ENCODE measurements at places on chromosomes 3 and 15.

- no peak for DNase-seq
Observed at GRCh38 chr3:10774825-10775224, 41.2 kb upstream of the SLC6A11 start.

- DNase-seq: no peak
Observed at GRCh38 chr3:139378587-139379241, 10.7 kb downstream of the COPB2 start.

DNA sequence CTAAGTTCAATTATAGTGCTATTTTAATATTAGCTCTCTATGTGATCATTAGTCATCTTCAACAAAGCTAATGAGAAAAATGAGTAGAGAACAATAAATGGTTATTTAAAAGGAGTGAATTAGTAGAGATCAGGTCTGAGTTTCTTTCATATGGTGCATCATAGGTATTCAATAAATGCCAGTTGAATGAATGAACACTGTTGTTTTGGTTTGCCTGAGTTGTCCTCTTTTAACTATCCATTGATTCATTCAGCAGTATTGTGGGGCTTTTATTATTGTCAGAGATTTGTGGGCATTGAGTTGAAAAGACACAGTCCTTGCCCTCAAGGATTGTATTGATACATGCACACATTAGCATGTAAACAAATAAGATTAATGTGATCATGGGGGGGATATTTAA, 88.2 kb downstream of the AGBL1 start:
- DNase-seq: no peak

GRCh38 chr3:156762631-156763185, 63.4 kb upstream of the LEKR1 start:
- DNase-seq: no peak

DNA sequence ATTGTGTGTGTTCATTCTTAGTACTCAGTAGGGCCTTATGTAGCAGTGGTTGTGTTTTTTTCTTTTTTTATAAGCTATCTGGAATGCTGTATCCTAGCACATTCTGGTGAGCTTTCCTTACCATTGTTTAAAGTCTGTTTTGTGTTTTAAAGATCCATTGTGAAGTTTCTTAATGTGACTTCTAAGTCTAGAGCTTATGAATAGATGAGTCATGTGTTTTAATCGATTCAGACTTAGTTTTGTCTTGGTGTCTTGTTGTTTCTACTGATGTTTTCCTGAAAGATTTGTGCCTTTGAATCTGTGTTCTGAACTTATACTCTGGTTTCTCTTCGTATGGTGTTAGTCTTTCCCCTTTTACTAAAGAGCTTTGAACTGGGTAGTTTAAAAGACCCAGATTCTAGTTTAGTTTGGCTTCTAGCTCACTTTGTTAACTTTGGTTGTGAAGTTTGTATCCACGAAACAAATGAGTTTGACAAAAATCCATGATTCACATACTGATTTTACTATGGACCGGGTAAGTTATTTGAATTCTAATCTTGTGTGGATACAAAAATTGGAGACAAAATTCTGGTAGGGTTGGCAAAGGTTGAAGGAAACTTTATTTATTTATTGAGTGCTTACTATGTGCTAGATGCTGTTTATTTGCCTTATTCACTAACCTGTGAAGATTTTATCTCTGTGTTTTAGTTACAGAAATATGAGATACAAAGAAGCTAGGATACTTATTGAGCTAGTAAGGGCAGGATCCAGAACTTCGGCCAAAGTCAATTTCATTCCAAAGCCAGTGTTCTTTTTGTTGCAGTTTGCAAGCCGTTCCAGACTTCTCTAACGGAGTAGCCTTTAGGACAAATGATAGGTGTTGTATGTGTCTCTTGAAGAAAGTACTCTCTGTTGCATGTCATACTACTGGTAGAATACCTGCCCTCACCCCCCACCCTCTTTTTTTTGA, 24.8 kb downstream of the AKAP13 start:
- no peak for DNase-seq

DNA sequence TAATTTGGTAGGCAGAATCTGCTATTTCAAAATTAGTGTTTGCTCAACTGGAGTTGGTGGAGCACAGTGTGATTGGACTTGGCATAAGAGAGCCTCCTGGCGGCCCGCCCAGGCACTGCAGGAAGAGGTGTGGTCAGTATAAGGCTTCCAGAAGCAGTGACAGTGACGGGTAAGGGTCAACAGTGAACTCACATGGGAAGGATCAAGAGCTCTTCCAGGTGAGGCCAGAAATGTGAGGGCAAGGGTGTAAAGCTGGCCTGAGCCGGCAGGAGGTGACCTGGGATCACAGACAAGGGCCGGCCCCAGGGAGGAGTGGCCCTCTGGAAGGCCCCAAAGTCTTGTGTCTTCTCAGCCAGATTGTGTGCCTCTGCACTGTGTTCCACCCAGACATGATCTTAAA, 93.2 kb upstream of the RNF7 start:
- DNase-seq: peak; percentile 46

GRCh38 chr3:179083977-179084376, 12.4 kb upstream of the ZMAT3 start:
- DNase-seq: no peak

- DNase-seq: no peak
Observed at GRCh38 chr15:39215015-39215414, 365.9 kb upstream of the THBS1 start.

DNA sequence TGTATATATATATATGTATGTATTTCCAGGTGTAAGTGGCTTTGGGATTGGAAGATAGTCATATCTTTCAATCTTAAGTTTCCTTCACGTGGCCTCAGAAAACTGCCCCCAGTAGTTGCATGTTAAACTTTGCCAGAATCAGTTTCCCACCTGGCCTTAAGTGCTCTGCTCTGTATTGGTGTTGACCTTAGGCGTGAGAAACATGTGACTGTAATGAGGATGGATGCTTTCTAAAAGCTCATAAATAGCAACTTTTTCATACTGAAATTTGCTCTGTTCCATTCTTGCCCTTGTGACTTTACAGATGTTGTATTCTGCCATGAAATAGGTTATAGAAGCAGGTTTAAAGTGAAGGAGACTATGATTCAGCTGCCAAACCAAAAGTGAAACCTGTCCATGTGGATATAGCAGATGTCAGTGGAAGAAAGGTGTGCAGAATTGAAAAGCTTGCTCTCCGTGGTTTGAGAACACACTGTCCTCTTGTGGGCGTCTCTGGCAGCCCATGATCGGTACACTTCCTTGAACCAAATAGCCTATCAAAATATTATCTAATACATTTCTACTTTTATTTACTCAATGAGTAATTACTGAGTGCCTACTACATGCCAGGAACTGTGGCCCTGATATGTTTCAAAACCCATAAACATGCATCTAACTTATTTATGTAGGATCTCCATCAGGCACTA, 15.8 kb downstream of the SCG5 start:
- no peak for DNase-seq

DNA sequence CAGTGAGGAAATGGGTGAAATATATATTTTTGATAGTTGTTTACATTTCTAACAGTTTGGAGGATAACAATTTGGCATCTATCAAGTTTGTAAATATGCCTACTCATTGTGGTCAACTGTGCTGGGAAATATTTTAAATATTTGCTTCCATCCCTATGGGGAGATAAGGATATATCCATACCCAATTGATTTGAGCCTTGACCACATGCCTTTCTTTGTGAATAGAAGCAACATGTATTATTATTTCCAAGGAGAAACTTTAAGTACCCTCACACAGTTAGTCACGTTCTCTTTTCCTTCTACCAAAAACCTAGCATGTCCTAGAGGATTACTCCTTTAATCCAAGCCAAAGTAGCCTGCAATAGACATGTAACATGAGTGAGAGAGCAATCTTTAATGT, 245.4 kb upstream of the CBLB start:
- DNase-seq: no peak

DNA sequence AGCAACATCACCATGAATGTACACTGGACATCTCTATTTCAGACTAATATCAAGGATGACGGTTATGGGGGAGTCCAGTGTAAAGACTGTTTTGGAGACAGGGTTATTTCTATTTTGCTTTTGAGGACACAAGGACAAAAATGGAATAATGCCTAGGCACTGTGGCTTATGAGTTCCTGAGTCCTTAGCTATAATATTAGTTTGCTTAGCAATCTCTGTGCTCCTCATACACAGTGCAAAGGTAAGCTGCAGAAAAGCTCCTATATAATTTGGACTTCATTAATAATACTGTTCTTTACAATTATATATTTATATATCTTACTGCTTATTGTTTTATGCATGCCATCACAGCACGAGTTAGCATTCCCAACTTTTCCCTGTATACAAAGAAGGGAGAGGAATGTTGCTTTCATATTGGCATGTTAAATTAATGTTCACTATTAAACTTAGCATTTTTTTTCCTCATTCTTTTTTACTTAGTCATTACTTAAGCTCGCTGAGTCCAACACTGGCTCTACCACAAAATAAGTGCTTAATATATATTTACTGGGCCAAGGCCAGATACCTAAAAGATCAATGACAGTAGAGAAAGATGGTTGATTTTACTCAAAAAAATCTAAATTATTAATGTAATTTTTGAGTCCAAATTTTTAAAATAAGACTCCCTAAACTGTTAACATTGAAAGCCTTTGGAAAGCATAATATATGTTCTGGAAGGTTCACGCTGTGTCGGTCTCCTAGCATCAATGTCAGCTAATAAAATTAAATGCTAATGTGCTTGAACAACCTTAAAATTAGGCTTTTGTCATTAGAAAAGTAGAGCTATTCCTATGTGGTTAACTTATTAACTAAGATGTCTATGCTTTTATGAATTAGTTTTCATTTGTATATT, 13.8 kb downstream of the THBS1 start:
- DNase-seq: no peak

DNA sequence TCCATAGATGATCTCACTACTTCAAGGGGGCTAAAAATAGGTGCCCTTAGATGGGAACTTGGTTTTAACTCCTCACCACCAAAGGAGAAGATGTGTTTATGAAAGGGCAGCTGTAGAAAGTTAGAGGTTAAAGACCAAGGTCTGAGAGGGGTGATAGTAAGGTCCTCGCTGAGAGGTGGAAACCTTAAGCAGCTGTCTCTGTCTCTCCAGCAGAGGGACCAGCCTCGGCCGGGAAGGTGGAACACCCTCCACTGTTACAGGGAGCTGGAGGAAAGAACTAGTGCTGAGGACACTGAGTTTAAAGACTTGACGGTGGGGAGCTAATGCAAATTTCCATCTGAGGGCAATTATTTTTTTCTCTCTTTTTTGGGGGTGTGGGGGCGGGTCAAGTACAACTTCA, 8.9 kb upstream of the RLBP1 start:
- DNase-seq: no peak

GRCh38 chr3:24447836-24448235, 46.8 kb downstream of the THRB start:
- DNase-seq: no peak

GRCh38 chr3:59680919-59681318, 631.1 kb upstream of the CFAP20DC start:
- DNase-seq: no peak

GRCh38 chr3:18144571-18144970, 280.6 kb downstream of the SATB1 start:
- DNase-seq: no peak

- no peak for DNase-seq
Observed at GRCh38 chr3:122681974-122682409, 1.4 kb downstream of the PARP14 start.

- DNase-seq: no peak
Observed at GRCh38 chr15:100592898-100593297, 9.1 kb downstream of the LINS1 start.

DNA sequence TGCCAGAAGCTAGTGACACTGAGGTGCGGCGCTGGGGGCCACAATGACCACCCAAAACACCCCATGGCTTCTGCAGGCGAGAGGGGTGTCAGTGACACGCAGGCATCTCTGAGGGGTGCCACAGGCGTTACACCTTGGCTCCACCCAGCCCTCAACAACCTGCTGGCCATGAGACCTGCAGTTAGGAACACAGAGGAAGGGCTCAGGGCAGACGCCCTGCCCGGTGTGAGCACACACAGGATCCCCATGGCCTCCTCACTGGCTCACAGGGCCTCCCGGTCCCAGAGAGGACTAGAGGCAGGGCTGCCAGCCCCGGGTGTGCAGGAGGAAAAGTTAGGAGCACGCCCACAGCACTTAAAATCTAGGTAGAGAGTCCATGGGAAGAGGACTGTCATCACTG, 35.1 kb downstream of the CYFIP1 start:
- no peak for DNase-seq

GRCh38 chr3:173501931-173502489, 104.5 kb downstream of the NLGN1 start:
- DNase-seq: no peak

GRCh38 chr15:25990220-25990619, 127.1 kb upstream of the ATP10A start:
- DNase-seq: no peak

DNA sequence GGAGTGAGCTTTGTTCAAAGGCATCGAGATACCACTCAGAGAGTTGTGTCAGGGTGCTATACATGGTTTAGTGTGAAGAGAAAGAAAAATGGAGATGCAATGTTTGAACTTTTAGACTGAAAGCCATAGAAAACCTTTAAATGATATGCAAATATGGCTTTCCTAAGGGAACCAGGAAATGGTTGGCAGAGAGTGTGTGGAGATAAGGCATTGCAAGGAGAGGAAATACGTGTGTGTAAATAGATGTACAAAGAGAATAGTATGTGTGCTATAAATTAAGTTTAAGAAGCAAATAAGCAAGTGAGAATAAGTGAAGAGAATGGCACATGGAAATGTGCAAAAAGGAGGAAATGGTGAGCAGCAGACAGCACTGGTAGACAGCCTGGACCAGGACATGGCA, 198.1 kb downstream of the SLC9A9 start:
- no peak for DNase-seq

DNA sequence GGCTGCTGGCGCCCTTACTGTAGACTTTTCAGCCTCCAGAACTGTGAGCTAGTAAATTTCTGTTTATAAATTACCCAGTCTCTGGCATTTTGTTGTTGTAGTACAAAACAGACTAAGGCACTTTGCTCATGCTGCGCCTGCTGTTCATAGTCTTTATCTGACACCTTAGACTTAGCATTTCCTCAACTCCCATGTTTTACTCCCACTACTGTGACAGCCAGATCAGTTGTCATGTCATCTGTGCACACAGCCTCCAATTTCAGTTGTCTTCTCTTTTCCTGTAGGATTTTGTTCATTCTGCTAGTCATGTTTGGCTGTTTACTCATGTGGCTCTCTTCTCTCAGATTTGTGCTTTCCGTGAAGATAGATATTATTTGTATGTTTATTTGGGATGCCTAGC, 62.0 kb downstream of the TCF12 start:
- no peak for DNase-seq
